RPMI7951 (cell line): ENCODE measurements at places on chromosomes 6 and 20. TPM values are rescaled to one million over a fixed set of nuclear protein-coding genes. Genes with fewer than 3 reads are reported as not detected.

DNA sequence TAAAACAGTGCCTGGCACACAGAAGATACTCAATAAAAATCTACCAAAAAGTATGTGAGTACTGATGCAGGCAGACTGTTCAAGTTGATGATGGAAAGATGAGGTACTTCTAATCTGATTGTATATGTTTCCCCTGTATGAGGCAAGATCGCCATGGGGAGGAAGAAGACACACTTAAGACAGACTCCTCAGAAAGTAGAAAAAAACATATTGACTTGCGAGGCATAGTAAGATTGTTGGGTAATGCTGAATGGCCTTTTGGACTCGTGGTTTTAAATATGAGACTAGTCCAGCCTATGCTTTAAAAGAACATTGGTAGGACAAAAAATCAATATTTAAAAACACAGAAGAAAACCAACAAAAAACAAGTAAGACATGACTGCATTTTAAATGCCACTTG, 72.6 kb downstream of the SHPRH start:
- DNase-seq: no peak

- no peak for DNase-seq
Observed at GRCh38 chr6:160986851-160987250, 4.7 kb upstream of the MAP3K4 start.

DNA sequence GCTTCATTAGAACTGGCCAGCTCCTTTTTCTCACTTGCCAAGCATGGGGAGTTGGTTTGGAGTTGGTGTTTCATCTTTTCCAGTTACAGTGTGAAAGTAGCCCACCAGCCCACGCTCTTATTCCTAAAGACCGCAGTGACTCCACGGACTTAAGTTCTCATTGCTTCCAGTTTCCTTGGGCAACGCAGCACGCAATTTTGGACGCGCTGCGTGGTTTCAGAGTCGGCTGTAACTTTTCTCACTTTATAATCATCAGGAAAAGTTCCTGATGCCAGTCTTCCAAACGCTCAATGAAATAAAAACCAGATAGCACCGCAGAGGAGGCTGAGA, 381 bp upstream of the PEX7 start:
- no peak for DNase-seq

GRCh38 chr6:27667016-27667656, 194.2 kb upstream of the ZNF184 start:
- DNase-seq: no peak

GRCh38 chr20:23350904-23351838, 580 bp downstream of the NXT1 start:
- peak; percentile 67 for DNase-seq

- no peak for DNase-seq
Observed at GRCh38 chr20:6956574-6956973, 189.1 kb downstream of the BMP2 start.

DNA sequence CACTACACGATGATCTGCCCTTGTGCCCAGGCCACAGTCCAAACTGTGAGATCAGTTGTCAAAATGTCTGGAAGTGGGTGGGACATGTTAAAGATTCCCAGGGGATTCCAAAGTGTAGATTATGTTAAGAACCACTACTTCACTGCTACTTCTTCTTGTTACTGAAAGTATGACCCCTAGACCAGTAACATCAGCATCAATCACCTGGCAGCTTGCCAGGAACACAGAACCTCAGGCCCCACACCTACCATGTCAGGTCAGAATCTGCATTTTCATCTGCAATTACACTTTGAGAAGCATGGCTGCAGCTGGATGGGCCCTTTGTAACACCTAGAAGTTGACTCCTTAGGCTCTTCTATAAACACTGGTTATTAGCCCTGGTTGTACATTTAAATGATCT, 36.1 kb downstream of the RFPL4B start:
- DNase-seq: no peak

DNA sequence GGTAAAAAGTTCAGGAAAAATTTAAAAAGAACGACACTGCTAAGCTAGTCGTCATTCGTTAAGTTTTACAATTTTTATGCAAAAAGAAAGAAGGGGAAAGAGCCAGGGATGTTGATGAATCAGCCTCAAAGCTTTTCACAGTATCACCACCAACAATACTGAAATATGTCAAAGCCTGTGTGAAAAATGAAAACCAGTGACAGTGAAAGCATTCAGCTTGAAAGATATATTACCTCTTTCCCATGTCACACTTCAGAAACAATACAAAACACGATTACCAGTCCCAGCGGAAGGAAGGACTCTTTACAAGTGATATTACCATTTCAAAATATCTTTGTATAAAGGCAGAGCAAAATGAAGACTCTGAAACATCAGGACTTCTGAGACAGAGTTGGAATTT, 489.2 kb downstream of the EPHA7 start:
- no peak for DNase-seq

GRCh38 chr6:47258724-47259347, 50.9 kb downstream of the TNFRSF21 start:
- peak; percentile 26 for DNase-seq

DNA sequence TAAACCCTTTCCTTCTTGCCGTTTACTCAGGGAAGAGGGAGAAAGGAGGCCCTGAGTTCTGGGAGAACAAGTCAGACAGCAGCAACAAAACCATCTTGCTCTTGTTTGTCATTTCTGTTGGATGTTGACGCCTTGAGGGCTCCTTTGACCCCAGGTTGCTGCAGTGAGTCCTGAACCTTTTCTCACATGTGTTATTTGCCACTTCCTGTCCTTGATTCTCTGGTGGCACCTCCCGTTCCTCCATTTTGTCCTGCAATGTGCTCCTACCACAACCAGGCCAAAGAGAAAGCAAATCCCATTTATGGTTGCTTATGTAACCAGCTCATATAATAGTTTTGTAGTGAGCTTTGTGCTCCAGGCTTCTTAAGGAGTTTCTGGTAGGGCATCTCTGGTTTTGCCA, 66.6 kb upstream of the ADGRF4 start:
- DNase-seq: peak; percentile 14

DNA sequence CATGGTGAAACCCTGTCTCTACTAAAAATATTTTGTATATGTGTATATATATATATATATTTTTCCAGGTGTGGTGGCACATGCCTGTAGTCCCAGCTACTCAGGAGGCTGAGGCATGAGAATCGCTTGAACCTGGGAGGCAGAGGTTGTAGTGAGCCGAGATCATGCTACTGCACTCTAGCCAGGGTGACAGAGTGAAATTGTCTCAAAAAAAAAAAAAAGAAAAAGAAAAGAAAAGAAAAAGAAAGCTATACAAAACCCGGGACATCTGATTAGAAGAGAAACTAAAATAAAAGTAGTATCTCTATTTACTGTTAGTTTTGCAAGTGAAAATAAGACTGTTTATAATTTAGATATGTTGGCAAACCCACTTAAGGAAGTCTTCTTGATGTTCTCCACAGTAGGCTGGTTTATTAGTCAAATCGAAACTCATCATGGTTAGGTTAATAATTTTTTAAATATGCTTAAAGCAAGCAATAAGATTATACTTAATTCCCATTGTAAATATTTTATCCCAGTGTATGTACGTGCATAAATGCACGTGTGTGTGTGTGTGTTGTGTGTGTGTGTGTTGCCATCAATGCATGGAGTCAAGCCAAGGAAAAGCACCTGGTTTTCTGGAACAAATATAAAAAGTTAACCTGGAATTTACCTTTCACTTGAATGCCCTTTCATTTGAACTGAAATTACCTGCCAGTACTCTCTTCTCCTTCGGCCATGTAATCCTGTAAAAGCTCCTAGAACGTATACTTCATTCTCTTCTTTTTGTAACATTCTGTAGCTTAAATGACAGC, 7.1 kb downstream of the VNN2 start:
- no peak for DNase-seq

- DNase-seq: no peak
Observed at GRCh38 chr6:13922750-13923149, 2.0 kb upstream of the RNF182 start.

DNA sequence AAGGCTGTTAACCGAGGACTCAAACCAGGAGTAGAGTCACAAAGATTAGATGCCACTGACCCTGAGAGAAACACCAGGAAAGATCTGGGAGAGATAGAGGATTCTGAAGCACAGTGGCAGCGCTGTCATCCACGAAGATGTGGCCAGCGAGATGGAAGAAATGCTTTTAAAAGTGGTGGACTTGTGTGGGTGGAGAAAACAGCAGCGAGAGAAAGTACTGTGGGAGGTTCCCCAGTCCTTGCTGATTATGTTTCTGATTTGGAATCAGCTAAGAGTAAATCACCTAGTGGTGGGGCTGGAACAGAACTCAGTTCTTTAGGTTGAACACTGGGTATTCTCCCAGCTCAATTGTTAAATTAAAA, 435 bp upstream of the ZNF322 start:
- DNase-seq: peak; percentile 40

DNA sequence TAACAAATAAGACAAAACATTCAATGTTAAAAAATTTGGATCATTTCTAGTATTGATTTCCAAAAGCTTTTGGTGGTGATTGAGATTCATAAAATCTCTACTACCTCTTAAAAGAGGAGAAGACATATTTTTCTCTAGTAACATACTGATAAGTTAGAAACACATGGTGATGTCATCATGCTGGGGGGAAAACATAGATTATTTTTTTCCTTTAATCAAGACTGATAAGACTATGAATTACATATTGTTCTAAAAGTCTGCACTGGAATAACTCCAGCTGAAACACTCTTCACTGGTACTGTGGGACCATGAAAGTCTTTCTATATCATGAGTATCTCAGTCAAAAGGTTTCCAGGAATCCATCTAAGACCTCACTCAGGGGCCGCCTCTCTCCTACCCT, 515.8 kb downstream of the PRKN start:
- DNase-seq: no peak

- peak; percentile 16 for DNase-seq
Observed at GRCh38 chr6:112833581-112834131, 486.5 kb downstream of the RFPL4B start.

DNA sequence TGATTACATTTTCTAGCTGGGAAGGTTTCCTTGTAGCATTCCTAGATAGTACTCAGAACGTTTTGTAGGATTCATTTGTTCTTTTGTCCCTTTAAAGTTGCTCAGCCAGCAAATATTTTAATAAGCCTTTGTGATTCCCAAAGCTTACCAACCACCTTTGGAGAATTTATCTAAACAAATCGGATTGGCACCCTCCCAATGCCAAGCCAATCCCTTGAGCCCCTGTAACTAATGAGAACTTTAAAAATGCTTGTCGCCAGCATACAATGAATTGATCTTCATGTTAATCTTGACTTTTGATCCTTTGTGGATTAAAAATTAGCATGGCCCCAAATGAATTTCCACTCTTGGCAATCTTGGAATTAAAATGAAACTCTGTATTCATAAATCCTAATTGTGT, 559.5 kb downstream of the UTRN start:
- no peak for DNase-seq

DNA sequence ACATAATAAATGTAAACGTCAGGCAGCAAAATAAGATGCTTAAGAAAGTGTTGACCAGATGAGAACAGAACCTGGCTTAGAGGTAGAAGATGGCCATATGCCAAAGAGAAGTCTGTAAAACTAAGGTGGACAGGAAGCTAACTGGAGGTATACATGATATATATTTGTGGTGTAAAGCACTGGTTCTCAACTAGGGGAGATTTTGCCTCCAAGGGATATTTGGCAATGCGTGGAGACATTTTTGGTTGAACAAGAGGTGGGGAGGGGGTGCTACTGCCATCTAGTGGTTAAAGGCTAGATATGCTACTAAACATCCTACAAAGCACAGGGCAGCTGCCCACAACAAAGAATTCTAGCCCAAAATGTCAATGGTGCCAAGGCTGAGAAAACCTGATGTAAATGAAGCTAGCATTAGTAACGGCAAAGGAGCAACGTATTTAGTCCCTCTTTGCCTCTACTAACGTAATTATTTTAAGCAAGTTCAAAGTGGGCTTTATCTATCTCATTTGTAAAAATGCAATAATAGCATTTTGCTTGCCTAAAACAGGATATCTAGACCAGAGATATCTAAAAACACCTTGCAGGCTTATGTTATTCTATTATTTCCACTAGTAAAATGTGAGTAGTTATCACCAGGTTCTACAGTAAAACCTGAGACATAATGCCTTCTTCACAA, 182.6 kb downstream of the RNGTT start:
- DNase-seq: peak; percentile 67

Gene PNPLA1
- not detected in 2 replicates for total RNA-seq

Gene NKX2-4
- total RNA-seq: not detected in 2 replicates

Gene RUNX2
- 13.1 and 18.9 TPM in 2 replicates for total RNA-seq

Gene ELOVL2
- total RNA-seq: 0.59 and 1.2 TPM in 2 replicates

Gene SLC32A1
- total RNA-seq: not detected in 2 replicates

Gene HAO1
- total RNA-seq: 0.20 TPM in 1 of 2 replicates, not detected in the other

Gene ADGB
- total RNA-seq: not detected in 2 replicates

Gene DYNLT2
- total RNA-seq: 1.8 and 2.0 TPM in 2 replicates
